HFF-Myc (cell line): ENCODE measurements at places on chromosomes 1 and 21.

- peak; percentile 41 for DNase-seq
Measured at GRCh38 chr1:211591980-211592493, 13.1 kb upstream of the SLC30A1 start.

GRCh38 chr1:53729456-53730223 is 9.3 kb downstream of the GLIS1 start:
- no peak for DNase-seq

DNA sequence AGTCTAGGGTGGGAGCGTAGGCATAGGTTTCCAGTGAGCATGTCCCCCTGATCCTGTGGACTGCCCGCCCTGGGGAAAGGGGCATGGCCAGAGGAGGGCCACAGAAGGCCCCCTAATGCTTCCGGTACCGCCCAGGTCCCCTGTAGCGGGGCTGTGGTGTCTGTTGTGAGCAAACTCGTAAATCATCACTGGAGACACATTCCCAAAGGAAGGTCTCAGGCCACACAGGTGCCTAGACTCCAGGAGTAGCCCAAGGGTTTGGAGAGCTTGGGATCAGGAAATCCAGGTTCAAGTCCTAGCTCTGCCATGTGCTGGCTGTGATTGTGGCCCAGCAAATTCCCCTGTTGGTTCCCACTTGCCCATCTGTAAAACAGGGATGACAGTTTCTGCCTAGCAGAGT is 20.2 kb downstream of the NKAIN1 start:
- DNase-seq = no peak

- no peak for DNase-seq
Measured at GRCh38 chr1:46476673-46477072, 13.0 kb upstream of the DMBX1 start.

DNA sequence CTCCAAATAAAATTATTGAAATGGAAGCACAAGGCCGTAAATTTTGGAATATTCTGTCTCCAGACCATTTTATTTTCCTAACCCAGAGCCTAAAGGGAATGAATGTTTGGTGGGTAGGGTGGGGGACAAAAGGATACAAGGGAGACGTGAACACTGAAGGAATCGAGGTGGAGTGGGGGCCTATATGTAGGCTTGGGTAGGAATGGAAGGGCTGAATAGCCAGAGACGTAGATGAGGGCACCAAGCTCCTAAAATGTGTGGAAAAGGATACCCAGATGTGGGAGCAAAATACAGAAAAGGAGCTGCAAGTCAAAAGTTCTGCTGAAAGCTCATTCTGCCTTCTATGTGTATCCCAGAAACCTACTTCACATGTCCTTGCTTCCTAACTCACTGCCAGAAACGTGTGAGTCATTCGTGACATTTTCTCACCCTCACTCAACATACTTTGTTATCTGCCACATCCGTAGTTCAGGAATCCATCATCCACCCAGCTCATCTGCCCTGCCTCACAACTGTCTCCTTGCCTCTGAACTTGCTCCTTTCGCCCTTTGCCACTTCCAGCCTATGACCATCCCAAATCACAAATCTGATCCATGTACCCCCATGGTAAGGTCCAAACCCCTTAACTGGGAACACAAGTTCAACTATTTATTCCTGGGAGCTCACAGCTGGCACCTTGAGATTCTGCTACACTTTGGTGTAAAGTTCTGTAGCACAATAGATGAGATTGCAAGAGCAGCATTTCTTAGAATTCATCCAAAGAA is 84.1 kb upstream of the PRDX6 start:
- peak; percentile 71 for DNase-seq

GRCh38 chr1:194818674-194819073 is 1632.3 kb upstream of the B3GALT2 start:
- DNase-seq = no peak

GRCh38 chr1:215202868-215203267 is 120.3 kb downstream of the KCNK2 start:
- no peak for DNase-seq

GRCh38 chr1:194538453-194538852 is 1352.0 kb upstream of the B3GALT2 start:
- DNase-seq = no peak

GRCh38 chr21:28771790-28772501 is 220.7 kb downstream of the LTN1 start:
- DNase-seq = peak; percentile 72

GRCh38 chr1:17689011-17689410 is 66.1 kb upstream of the ACTL8 start:
- no peak for DNase-seq

GRCh38 chr1:101852936-101853335 is 143.8 kb downstream of the OLFM3 start:
- no peak for DNase-seq

DNA sequence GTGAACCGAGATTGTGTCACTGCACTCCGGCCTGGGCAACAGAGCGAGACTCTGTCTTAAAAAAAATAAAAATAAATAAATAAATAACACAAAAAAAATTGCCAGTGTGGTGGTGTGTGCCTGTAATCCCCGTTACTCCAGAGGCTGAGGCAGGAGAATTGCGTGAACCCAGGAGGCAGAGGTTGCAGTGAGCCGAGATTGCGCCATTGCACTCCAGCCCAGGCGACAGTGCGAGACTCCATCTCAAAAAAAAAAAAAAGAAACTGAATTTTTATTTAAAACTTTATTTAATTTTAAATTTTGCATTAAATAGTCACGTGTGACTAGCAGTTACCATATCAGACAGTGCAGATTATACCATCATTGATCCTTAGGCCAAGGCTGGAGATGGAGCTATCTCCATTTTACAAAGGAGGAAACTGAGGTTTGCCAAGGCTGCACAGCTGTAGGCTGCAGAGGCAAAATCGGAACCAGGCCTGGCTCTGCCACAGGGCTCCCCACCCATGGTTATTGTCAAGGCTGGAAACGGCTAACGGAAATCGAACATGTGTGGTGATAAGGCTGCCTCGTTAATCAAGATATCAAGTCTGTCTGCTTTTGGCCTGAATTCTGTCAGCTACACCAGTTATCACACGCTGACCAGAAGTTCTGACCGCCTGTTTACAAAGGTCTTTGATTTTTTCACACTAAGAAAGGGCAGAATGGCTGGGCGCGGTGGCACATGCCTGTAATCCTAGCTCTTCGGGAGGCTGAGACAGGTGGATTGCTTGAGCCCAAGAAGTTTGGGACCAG is 20.5 kb downstream of the HSPG2 start:
- no peak for DNase-seq

- DNase-seq = no peak
Measured at GRCh38 chr1:117675907-117676430, 70.1 kb downstream of the TENT5C start.

DNA sequence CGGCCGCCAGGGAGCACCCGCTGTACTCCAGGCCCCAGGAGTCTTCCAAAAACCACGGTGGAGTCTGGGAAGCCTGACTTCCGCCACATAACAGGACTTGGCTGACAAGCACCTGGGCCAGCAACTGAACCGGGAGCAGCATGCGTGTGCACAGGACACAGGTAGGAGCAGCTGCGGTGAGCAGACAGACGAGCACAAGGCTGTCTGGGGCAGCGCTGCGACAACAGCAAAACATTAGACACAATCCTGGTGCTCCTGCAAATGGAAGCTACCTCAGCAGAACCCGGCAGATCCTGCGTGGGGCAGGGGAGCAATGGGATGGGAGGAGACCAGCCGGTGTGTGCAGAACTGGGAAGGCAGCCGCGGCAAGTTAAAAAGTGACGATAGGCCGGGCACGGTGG is 80.4 kb downstream of the NPHP4 start:
- no peak for DNase-seq

DNA sequence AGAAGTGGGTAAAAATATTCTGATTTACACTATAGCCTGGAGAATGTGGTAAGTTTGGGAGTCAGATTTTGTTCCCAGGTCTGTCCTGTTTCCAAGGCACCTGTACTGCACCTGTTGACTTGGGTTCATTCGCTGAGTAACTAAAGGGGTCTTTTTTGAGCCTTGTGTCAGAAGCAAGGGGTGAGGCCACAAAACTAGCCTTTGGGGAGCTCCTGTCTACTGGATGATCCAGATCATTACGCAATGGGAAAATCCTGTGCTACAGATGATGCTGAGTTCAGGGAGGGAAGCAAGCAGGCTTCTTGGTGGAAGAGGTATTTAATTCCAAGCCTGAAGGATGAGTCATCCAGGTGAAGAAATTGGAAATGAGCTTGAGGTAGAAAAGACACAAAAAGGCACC is 424.0 kb downstream of the MATN1 start:
- no peak for DNase-seq

GRCh38 chr1:8856689-8857412 is 21.6 kb downstream of the ENO1 start:
- DNase-seq = no peak

GRCh38 chr1:230858918-230859729 is 9.2 kb downstream of the C1orf198 start:
- DNase-seq = no peak

DNA sequence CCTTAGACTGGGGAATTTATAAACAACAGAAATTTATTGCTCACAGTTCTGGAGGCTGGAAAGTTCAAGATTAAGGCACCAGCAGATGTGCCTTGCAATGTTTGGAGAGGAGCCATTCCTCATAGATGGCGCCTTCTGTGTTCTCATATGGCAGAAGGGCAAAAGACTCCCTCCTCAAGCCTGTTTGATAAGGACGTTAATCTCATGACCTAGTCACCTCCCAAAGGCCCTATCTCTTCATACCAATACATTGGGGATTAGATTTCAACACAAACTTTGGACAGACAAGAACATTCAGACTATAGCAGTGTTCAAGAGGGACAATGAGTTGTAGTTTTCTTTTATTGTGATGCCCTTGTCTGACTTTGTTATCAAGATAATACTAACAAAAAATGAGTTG is 34.3 kb downstream of the PSMG1 start:
- no peak for DNase-seq

- no peak for DNase-seq
Measured at GRCh38 chr1:201362906-201363305, 14.6 kb downstream of the TNNT2 start.

- no peak for DNase-seq
Measured at GRCh38 chr1:17244821-17245740, 3.8 kb upstream of the PADI3 start.

DNA sequence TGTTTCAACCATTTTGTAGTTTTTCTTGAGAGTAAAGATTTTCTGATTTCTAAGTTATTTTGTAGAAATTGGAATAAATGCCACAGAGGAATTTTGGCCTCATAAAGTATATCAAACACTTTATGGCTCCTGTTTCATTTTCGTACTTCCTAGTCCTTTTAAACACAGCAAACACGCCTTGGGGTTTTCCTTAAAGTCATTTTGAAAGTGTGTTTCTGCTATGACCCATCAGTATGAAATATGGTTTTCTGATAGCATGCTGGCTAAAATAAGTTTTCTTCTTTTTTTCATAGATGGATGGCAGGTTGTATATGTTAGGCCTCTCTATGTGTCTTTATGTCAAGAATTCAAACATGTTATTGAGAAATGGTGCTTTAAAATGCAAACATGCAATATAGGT is 940.1 kb upstream of the TMPRSS15 start:
- DNase-seq = no peak

DNA sequence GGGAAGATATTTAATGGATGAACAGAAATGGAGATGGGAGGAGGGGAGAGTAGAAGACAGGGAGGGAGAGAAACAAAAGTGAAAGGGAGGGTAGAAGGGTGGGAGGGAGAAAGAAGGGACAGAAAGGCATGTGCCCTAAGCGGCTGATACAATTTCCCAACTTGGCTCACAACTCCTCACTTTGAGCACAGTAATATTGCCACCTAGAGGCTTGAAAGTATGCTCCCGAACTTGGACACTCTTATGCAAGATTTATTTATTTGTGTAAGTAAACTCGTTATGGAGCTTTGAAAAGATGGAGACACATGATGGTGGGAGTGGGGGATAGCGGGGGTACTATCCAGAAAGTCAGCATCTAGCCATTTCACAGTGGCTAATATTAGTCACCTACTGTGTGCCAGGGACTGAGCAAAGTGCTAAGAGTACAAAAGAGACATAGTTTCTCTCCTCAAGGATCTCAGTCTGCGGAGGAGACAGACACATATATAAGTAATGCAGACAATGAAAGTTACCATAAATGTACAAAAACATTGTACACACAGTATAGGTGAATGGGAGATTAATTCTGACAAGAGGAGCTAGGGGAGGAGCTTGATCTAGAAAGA is 189.7 kb downstream of the SEC16B start:
- DNase-seq = peak; percentile 15

- DNase-seq = no peak
Measured at GRCh38 chr1:8955406-8955805, 9.7 kb downstream of the CA6 start.

DNA sequence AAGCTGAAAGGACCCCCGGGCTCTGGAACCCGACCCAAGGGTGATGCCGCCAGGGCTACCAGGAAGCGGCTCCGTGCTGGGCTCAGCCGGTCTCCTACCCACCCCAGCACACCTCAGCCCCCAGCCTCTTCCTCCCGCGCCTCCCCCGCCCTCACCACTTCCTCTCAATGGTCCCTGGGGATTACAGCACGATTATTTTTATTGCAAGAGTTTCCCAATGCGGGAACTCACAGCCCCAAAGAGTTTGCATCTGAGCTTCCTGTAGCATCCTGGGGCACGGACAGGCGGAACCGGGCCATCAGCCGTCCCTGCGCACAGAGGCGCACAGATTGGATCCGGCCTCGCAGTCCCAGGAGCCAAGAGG is 8.7 kb upstream of the SLX9 start:
- DNase-seq = no peak
